Left ventricle myocardium inferior (tissue), 1 donor: ENCODE measurements at places on chromosomes 3 and 15. TPM values are rescaled to one million over a fixed set of nuclear protein-coding genes. Genes with fewer than 3 reads are reported as not detected.

DNA sequence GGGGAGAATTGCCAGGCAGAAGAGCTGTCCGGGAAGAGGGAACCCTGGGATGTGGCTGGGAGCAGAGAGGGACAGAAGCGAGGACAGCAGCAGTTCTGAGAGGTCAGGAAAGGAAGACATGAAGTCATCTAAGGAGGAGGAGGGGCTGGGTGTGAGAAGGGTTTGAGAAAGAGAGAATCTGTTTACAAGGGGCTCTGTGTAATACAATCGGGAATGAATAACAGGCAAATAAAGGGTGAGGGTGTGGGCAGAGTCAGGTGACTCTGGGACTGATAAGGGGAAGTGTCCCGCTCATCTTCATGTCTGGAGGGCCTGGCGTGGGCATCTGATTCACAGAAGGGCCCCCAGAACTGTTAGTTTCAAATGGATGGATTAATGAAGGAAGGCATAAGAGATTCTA is 191.3 kb downstream of the XXYLT1 start:
- DNase-seq = peak; percentile 9

ZMYND10 gene
- not detected for total RNA-seq

BUB1B gene
- 0.85 TPM for total RNA-seq

DNA sequence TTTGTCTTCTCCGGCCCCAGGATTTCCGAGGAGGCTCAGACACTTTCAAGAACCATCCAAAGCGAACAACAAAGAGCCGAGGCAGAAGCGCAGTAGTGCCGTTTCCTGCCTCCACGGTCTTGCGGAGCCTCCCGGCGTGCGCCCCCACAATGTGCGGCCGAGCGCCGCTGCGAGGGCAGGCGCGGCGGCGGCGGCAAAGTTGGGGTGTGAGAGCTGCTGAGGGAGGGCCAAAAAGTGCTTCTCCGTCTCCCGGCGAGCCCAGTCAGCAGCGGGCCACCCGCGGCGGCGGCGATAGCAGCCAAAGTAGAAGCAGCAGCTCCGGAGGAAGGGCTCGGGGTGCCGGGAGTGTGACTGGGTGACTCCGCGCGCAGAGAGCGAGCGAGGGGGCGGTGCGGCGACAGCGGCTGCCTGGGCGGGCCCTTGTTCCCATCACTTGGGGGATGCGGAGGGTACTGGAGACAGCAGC is 749.1 kb downstream of the ROBO1 start:
- DNase-seq = peak; percentile 56

DNA sequence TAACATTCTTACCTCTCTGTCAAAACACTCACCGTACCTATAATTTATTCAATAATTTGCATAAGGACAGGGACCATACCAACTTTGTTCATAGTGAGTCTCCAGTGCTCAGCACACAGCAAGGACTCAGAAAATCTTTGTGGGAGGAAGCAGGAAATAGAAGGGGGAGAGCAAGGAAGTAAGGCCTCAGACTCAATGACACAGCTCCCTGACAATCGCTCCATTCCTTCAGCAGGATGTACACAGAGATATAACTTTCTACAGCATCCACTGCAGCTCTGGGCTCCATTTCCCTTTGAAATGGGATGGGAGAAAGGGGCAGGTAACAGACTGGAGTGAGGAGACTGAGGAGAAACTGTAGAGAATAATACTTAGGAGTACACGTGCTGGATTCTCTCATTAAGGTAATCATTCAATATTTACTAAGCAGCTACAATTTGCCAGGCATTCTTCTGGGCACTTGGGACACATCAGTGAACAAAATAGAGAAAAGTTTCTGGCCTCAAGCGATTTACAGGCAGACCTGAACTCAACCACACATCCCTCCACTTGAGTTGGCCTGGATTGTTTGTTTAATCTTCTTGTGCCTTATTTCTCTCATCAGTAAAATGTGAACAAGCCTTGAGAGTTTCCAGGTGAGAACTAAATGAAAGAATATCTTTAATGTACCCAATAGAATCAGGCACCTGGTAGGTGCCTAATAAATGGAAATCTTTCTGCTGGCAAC is 330.3 kb upstream of the THBS1 start:
- no peak for DNase-seq

ARPC4 gene
- total RNA-seq = 52.9 TPM

GAP43 gene
- total RNA-seq = 1.2 TPM

DNA sequence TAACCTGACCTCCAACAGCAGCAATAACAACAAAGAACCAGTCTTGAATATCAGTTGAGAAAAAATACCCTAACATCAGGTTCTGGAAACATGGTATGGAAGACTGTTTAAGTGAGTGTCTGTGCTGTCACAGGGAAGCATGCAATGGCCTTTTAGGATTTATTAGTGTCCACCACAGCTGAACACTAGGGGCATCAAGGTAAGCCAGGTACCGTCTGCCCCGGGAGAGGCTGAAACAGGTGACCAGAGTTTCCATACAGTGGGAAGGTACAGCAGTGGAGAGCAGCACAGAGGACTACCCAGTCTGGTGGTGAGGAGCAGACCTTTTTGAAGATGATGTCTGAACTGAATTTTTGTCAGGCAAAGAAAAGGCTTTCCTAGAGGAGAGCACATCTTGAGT is 18.4 kb downstream of the ZDHHC23 start:
- DNase-seq = no peak

- no peak for DNase-seq
These were observed 41.9 kb upstream of the TRA2B start for GRCh38 chr3:185979721-185980121.

GRCh38 chr15:64738226-64739095 is 36.9 kb downstream of the RBPMS2 start:
- DNase-seq = no peak

- no peak for DNase-seq
These were observed 12.2 kb downstream of the RTP1 start for GRCh38 chr3:187209491-187209890.

DNA sequence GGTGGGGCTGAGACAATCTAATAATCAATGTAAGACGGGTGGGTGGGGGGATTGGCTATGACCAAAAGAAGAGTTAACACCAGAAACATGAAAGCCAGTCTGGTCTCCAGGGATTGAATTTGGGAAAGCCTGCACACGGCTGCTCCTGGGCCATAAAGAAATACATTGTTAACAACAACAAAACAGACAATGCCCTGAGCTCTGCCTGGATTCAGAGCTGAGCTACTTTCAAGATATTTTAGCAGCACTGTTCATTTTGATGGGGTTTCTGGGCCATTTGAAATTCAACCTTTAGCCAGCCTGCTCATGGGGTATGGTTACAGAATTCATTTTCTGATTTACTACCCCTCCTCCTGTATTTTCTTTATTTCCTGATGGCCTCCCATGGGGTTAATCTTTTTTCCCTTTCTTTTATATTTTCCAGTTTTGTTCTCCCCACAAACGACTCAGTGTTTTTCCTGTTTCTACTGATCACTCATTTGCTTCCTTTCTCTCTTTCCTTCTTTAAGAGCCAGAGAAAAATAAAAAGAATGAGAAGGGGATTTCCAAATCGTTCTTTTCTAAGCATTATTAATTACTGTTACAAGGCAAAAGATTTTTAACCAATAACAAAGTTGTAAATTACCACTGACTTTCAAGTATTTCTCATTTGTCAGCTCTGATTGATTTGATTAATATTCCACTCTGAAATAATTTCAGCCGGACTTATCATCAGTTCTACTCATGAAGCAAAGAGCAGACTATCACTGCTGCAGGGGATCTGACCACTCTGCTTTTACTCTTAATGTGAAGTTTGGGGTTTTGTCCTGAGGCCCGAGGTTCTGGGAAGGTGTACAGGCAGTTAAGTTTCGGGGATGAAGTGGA is 19.6 kb downstream of the NR2F2 start:
- no peak for DNase-seq

DNA sequence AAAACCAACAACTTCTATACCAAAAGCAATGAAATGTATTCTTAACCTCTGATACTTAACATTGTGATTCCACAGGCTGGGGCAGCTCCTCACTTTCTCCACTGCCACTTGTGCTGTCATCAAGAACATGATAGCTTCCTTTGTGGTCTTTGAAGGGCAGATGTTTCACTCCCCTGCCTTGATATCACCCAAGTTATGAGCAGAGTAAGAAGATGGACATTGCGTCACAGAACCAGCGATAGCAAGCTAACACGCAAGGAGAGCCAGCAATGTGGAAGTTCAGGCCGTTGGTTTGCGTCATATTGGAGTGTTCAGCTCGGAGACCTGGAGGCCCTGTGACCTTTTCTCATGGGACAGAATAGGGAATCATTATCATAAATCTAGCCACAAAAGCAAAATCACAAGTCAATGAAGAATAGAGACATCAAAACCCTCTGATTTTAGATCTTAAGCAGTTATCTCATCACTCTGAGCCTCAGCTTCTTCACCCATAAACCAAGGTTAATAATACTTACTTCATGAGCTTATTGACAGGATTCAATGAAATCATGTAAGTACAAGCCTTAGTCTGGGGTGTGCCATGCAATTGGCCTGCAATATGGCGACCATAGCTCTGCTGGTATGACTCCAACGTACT is 183.8 kb upstream of the THBS1 start:
- no peak for DNase-seq

- no peak for DNase-seq
These were observed 12.6 kb upstream of the SPPL2A start for GRCh38 chr15:50778086-50778485.

GRCh38 chr15:31396881-31397560 is 70.4 kb downstream of the KLF13 start:
- DNase-seq = peak; percentile 94

GRCh38 chr15:31013863-31014607 is 22.6 kb upstream of the MTMR10 start:
- DNase-seq = no peak

ACTRT3 gene
- total RNA-seq = 0.55 TPM

ZBBX gene
- total RNA-seq = not detected

DNA sequence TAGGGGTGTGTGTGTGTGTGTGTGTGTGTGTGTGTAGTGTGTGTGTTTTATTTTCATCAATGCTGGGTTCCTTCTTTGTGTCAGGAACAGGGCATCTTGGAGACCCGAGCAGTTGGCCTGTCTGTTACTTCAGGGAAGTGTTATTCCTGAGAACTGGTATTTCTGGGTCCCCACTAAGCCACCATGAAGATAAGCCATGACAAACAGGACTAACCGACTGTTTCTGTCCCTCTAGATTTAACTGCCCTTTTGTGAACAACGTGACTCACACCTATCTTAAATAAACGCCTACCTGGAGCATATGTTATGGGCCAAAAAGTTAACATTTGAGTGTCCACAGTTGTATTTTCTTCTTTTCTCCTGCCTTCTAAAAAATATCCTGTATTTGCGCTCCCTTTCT is 19.5 kb downstream of the SIDT1 start:
- no peak for DNase-seq

GPR156 gene
- total RNA-seq = not detected

DNA sequence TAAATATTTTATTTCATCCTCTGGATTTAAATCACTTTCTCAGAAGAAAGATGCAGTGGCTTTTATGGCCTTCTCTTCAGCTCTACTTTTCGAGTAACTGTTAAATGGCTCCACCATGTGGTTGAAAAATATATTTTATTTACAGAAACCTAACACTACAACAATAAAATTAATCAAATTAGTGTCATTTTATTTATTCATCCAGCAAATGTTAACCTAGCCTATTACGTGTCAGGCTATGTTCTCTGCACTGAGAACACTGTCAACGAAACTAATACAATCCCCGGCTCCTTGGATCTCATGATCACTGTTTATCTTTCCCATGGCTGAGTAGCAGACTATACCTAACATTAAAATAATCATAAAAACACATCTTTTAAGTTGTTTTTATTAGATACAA is 148.0 kb upstream of the OSTN start:
- no peak for DNase-seq

MAP6D1 gene
- total RNA-seq = 2.4 TPM

ACTC1 gene
- 13,225 TPM for total RNA-seq

SIDT1 gene
- total RNA-seq = 0.69 TPM

DNA sequence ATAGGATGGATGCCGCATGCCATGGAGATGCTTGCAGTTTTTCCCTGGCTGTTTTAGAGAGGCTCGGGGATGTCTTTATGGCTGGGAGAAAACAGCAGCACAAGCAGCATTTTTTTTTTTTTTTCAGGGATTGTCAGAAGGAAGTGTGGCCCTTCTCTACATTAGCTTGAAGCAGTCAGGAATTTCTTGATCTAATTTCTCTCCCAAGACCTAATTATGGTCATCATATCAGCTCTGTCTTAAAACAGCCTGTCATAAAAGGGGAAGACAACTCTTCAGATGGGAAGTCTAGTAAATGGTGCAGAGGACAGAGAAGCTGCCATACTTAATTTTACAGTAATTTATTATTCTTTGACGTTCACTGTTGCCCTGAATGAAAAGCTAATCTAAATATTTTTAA is 44.5 kb downstream of the EAF1 start:
- no peak for DNase-seq

- DNase-seq = no peak
These were observed 294.7 kb downstream of the OXSM start for GRCh38 chr3:26084629-26085028.

GRCh38 chr15:89662893-89663626 is 7.8 kb upstream of the KIF7 start:
- peak; percentile 74 for DNase-seq

GRCh38 chr15:83380682-83381081 is 66.5 kb upstream of the SH3GL3 start:
- peak; percentile 25 for DNase-seq

- no peak for DNase-seq
These were observed 13.9 kb downstream of the YEATS2 start for GRCh38 chr3:183711516-183711915.

- no peak for DNase-seq
These were observed 202.6 kb upstream of the MCTP2 start for GRCh38 chr15:94028809-94029208.

DNA sequence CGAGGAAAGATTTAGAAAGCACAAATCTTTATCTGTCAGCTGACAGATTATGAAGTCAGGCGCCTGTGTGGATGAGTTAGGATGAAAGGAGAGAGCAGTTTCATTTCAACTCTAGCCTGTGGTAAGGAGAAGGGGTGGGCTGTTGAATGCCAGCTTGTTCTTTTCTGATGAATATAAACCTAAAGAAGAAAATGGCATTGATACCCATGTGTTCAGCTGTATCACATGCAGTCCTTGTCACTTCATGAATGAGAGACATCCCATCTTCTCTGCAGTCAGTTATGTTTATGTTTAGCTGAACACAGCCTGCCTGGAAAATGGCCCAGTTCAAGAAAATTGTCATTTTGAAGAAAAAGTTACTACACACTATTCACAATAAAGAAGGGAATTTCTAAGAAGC is 345.7 kb upstream of the RBMS3 start:
- no peak for DNase-seq

CLDN16 gene
- total RNA-seq = not detected

DNA sequence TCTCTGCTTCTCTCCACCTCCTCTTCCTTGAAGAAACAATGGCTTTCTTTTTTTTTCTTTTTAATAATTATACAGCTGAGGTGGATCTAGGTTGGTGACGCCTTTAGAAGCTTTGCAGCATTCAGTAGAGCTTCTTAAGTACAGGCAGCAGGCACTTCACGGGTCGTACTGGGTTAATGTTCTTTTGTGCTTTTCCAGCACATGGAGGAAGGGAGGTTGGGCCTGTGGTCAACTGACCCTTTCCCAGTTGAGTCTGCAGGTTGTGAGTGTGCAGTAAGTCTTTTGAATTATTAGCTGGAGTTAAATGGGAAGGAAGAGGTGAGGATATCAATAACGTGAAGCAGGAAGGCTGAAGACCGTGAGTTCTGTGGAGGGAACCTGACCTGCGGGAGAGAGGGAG is 7.0 kb downstream of the TRAK1 start:
- no peak for DNase-seq

- DNase-seq = no peak
These were observed 24.1 kb upstream of the SLC6A1 start for GRCh38 chr3:10968401-10968800.

GRCh38 chr3:66910266-66911055 is 87.6 kb upstream of the KBTBD8 start:
- no peak for DNase-seq

- DNase-seq = no peak
These were observed 60.3 kb downstream of the UBE3A start for GRCh38 chr15:25378501-25378901.

TICRR gene
- 0.08 TPM for total RNA-seq
